Activated CD4-positive, CD25-positive, alpha-beta regulatory T cell (primary cell): ENCODE measurements at places on chromosomes 5 and 9.

DNA sequence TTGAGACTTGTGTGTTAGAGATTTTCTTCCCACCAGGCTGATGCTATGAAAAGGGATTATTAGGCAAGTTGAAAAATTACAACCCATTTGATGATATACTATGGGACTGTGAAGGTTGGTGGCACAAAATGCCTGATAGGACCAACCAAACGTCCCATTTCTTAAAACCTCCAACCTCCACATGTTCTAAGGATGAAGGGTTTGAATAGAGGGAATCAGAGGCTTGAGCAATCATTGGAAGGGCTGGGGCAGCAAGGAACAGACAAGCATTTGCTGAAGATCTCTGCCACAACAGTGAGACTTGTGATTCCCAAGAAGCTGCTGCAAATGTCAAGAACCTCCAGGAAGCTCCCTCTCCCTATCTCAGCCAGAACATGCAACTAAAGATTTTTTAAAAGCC, 283.1 kb downstream of the ELAVL2 start:
- no peak for DNase-seq

GRCh38 chr9:81558091-81558830, 131.1 kb downstream of the TLE1 start:
- DNase-seq: no peak

DNA sequence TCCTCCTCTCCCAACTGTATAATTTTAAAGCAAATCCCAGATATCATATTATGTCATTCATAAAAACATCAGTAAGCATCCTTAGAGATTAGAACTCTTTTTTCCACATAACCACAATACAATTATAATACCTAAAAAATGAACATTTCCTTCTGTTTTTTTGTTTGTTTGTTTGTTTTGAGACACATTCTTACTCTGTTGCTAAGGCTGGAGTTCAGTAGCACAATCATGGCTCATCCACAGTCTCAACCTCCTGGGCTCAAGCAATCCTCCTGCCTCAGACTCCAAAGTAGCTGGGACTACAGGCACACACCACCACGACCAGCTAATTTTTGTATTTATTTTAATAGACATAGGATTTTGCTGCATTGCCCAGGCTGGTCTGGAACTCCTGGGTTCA, 8.0 kb downstream of the F2R start:
- no peak for DNase-seq

GRCh38 chr5:140399979-140400729, 1.5 kb upstream of the ANKHD1 start:
- DNase-seq: no peak

DNA sequence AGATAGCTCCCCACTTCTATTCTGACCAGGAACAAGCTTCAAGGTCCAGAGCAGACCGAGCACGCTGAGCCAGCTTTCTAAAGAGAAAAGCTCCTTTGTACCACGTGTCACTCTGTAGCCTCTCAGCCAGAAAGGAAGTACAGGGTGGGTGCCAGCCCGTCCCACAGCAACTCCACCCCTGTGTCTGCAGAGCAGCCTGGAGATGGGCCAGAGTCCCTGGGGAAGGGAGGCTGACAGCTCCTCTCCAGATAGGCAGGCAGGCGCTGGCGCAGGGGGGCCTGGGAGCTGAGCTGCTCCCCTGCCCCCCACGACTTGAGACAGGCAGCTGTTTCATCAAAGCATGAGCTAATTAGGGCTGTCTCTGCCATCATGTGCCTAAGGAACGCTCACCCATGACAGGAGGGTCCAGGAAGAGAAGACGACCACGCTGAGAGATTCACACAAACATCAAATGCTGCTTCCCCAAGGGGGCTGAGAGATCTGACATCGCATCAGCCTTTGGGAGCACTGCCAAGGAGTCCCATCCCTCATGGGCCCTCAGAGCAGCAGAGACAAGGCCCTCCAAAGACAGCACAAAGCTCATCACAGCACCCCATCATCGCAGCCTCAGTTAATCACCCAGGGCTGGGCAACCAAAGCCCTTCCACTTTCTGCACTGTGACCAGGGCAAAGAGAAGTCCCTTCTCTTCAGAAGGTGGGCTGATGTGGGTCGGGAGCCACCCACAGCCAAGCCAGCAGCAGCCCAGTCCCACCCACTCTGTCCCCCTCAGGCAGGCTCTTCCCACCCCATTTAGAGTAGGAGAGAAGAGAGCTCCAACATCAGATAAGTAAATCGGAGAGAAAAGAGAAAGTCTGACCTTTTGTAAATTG, 78.5 kb upstream of the LRRTM2 start:
- DNase-seq: no peak

- no peak for DNase-seq
These were observed 246.8 kb upstream of the TUT7 start for GRCh38 chr9:86600977-86601376.

DNA sequence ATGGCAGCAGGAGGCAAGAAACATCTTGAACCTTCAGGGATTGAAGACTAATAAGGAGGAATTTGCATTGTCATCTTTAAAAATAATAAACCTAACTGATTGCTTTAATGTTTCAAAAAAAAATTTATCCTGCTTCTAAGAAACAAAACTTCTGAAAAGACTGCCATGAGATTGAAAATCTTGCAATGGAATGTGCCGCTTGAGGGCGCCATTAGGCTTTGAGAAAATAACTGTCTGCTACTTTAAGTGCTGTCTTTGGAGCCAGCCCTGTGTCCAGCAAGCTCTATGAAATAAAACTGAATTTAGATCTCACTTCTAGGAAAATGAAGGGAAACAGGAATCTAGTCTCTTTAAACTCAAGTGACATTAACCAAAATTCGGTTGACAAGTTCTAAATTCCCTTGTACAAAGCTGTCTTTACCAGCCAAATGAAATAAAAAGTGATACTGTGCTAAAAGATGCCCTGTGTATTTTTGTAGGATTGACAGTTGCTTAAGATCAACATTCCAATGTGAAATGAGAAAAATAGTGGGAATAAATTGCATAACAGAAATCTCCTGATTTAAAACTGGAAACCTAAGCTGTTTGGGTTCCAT, 79.4 kb downstream of the ESM1 start:
- peak; percentile 14 for DNase-seq

GRCh38 chr9:129275626-129276247, 97.7 kb upstream of the IER5L start:
- DNase-seq: no peak

DNA sequence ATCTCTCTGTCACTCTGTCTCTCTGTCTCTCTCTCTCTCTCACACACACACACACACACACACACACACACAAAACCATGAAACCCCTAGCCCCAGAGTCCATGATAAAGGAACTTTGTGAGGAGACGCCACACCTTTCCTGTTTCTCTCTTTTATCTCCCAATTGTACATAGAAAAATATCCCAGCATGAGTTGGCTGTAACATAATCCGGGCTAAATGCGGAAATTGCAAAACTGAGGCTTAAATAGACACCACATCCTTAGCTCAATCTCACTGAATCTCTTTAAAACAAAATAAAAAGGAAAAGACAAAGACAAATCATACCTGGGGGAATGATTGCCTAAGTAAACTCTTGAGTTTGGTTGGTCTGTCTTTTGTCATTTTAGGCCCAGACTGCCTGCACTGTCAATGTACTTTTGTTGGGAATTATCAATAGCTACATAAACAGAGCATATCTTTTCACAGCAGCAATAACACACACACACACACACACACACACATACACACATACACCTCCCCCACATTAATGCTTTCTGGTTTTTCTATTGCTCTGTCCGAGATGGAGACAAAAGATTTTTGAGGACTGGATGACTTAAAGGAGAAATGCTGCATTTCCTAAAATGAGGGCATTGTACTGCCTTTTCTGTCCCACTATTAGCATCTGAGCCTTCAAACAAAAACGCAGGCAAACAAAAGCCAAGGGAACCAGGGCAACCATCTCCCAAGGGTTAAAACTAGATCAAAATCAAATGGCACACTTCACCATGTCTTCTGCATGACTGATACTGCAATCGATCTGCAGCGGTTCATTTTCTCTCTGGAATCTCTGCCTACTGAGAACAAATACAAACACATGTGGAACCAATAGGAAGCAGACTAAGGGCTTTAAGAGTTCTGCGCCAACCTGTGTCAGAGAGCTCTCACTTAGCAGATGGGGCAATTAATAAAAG, 321.5 kb downstream of the NFIB start:
- DNase-seq: no peak

GRCh38 chr5:68169903-68170302, 45.7 kb upstream of the PIK3R1 start:
- DNase-seq: no peak

DNA sequence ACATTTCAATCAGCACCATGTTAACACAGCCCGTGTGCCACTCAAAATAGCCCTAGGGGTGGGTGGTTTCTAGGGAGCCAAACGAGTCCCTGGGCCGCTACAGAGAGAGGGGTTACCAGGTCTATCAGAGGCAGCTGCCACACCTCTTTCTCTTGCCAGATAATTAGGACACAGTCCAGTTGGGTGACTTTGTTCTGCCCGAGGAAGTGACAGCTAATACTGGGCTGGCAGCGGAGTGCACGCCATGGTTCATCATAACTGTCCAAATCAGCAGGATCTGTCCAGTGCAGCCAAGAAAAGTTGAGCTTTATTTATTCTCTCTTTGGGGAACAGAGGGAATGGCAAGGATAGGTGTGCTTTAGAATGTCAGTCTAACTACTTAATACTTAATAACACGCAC, 583.8 kb downstream of the BRINP1 start:
- no peak for DNase-seq

DNA sequence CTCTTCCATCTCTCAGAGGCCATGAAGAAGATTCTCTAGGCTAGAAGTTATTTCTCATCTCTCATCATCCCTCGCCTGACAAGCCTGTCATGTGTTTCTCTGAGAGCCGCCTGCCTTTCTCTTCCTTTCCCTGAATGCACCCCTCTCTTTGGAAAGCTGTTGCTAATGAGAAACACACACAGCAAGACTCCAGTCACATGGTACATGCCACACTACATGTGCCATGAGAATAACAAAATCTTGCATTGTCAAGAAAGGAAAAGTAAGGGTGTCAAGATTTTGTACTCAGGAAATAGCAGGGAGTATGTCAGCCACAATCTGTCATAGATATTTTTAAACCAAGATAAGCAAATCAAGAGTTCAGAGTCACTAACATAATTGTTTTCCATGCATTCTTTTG, 8.9 kb downstream of the AGXT2 start:
- no peak for DNase-seq

GRCh38 chr9:103397868-103398600, 402.9 kb downstream of the CYLC2 start:
- no peak for DNase-seq

DNA sequence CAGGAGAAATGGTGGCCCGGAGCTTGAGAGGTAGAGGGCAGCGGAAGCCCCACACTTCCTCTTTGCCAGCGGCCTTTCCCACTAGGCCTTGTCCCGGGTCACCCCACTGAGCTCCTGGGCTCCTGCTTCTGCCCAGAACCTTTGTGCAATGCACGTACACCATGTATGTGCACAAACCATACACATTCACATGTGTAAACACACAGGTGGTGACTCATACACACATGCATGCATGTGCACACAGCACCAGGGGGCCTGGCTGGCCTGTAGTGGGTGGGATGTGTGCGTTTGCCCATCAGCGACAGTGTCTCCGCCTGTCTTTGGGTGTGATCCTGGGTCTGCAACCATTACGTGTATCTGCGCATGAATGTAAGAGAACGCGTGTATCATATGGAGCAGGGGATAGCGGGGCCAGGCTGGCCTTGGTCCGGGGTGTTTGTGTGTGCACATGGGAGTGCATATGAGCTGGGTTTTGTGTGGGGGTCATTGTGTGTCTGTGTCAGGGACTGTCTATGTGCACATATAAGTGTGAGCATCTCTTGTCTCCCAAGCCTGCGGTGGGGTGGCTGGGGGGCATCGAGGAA, 43.7 kb downstream of the PSD2 start:
- DNase-seq: no peak

DNA sequence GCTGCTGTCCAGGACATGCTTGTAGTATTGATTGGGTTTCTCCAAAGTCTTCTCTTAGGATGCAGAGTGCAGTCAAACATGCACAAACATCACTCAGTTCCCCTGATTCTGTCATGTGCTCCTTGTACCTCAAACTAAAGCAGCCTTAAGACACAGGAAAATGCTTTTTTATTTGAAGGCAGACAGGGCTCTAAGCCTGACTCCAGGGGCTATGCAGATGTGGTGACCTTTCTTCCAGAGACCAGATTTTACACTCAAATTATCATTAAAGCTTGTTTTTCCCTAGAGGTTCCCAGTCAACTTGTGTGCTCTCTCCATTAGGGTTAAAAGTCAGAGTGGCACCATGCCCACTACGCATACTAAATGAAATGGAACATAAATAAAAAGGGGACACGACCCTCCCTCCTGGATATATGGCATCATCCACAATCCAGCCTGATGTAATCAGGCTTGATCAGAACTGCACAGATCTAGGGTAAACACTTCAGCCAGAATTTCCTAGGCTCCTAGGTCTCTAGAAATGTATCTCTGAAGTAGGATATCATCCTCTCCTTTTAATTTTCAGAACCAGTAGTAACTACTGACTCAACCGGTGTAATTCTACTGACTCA, 771.1 kb downstream of the NR2F1-AS1 start:
- no peak for DNase-seq

- no peak for DNase-seq
These were observed 8.1 kb upstream of the ZBTB43 start for GRCh38 chr9:126796758-126797157.
